Pons (tissue), 1 donor: ENCODE measurements at places on chromosomes 5 and 9.

DNA sequence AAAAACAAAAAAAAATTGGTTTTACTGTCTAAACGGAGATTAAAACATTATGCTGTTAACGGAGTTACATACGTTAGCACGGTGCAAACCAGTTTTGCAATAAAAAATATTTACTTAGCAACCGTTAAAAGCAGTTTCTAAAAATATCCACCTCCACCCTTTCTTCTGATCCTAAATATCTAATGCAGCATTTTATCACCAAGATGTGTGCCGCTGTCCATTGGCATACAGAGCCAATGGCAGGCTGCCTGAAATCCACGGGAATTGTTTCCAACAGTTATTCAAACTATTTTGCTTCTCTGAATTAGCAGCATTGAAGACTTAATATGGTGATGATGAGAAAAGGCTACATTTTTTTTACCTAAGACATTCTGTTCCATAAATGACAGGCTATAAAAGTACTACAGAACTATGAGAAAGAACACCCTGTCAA lies 61.6 kb downstream of the CSNK1A1 start:
- DNase-seq = no peak

GRCh38 chr9:128495804-128496417 lies 8.6 kb upstream of the GLE1 start:
- no peak for DNase-seq

DNA sequence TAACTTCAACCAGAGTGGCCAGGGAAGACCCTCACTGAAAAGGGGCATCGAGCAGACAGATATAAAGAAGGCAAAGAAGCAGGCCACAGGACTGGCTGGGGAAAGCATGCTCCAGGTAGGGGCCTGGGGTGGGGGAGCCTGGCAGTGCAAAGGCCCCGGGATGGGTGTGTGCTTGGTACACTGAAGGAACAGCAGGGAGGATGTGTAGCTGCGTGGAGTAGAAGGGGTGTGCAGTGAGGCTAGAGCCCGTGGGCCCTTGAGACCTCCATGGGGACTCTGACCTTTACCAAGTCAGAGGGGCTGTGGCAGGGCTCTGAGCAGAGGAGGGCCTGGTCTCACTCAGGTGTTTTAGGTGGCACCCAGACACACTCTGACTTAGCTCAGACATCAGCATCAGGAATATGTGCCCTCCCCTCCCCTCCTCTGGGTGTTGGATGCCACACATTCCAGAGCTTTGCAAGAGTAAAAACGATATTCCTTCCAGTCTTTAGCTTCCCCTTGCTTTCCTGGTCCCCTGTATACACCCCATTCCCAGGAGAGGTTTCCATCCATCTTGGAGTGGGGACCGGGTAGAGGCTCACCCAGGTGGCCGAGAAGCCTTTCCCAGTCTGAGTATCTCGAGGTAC lies 7.6 kb downstream of the TRIM7 start:
- DNase-seq = no peak

GRCh38 chr9:116549061-116549664 lies 137.9 kb upstream of the TRIM32 start:
- peak; percentile 25 for DNase-seq

GRCh38 chr5:28408186-28408585 lies 1369.8 kb upstream of the CDH9 start:
- no peak for DNase-seq
